Fibroblast of skin of abdomen (primary cell): ENCODE measurements at places on chromosomes 16 and 17.
A peak's percentile ranks its signal among the peaks of the same experiment; 100 is the strongest.

DNA sequence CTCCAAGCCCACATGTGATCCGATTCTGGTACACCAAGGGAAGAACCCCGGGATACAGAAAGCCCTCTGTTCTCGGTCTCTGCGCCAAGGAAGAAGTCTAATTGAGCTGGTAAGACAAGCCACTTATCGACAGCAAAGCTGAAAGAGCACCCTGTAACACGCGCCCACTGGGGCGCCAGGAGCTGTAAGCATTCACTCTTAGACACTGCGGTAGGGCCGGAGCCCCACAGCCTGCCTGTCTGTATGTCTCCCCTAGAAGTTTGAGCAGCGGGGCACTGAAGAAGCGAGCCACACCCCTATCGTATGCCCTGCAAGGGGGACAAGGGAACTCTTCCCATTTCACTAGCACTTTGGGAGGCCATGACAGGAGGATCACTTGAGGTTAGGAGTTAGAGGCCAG, 27.0 kb upstream of the MEIOC start:
- DNase-seq, result no peak

DNA sequence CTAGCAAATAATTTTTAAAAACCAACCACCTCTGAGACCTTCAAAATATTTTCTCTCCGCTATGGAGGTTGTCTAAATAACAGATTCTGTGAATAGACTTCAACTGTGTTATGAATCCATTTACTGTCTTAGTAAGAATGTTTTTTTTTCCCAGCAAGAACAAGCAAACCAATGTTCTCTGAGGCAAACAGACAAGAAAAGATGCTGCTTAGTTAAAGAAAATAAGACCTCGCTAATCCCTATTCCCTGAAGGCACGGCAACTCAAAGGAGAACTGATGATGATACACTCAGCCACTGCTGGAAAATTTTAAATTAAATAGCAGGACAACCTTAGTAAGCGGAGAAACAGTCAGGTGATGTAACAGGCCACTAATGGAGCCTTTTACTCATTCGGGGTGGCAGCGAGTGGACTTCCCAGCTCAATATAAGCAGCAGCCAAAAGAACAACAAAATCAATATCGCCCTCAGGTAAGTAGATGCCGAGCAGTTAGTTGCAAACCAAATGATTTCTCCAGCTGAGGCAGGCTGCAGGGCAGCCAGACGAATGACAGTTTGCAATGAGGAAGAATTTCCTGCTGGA, 81.8 kb downstream of the CPPED1 start:
- DNase-seq, result no peak

DNA sequence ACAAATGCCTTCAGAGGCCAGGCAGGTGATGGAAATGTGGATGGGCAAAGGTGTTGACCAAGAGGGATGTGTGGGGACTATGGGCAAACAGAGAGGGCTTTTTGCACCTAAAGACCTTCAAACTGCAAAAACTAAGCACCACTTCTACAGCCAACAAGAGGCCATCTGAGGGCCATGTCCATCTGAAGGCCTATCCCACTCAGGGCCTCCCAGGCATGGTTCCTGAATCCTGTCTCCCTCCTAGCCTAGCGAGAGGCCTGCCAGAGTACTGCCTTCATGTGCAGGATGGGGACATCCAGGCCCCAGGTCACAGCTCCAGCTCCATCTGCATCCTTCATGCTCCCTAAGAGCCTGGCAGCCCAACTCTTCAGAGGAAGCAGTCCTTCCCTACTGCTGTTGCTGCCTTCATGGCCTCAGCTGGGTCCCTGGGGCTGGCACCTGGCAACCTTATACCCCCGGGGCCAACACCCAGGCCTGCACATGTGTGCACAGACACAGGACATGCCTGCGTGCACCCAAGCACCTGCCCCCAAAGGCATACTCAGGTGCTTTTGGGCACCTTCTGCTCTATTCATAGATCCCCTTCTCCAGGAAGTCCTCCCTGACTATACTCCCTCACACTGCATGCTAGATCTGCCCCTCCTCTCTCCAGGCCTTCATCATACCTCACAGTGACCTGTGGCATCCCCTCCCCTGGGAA, 95.2 kb downstream of the C16orf78 start:
- no peak for DNase-seq

DNA sequence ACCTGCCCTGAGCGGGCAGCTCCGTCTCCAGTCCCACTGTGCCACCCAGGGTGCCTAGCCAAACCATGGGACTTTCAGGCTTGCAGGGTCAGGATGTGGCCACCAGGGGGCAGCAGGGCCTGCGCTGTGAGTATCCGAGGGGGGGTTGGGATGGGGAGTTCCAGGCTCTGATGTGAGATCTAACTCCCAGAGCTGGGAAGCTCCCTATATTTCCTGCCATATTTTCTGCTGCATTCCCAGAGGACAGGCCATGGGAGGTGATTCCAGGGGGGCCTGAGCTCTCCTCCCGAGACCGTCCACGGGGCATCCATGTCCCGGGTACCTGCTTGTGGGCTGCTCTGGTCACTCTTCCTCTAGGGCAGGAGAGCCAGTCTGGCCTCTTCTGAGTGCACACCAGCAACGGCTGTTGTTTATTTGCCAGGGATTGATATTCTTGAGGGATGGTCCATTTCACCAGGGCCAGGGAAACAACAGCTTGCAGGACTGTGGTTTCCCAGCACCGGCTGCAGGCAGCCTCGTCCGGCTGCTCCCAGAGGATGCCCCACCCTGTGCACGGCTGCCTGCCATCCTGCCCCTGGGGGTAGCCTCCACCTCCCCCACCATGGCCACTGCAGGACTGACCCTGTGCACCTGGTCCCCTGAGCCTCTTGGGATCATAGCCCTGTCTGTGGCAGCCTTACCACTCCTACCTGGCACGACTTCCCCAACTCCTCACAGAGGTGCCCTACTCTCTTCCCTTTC, 1.2 kb downstream of the GPR142 start:
- DNase-seq, result peak; percentile 53

- peak; percentile 98 for DNase-seq
Observed at GRCh38 chr17:4229627-4230541, 33.9 kb downstream of the ANKFY1 start.

DNA sequence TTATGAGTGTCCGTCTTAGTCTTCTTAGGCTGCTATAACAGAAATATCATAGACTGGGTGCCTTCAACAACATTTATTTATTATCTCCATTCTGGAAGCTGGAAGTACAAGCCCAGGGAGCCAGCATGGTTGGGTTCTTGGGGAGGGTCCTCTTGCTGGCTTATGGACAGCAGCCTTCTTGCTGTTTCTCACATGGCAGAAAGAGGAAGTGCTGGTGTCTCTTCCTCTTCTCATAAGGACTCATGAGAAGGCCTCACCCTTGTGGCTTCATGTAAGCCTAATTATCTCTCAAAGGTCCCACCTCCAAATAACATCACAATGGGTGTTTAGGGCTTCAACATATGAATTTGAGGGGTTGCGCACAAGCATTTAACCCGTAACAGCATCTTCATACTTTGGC, 207.0 kb upstream of the COX10 start:
- no peak for DNase-seq

GRCh38 chr16:60788631-60789030, 1247.6 kb downstream of the CDH8 start:
- DNase-seq, result peak; percentile 27

- DNase-seq, result no peak
Observed at GRCh38 chr17:3976675-3977171, 12.5 kb upstream of the ATP2A3 start.

GRCh38 chr16:68062910-68063393, 22.2 kb upstream of the NFATC3 start:
- DNase-seq, result no peak

DNA sequence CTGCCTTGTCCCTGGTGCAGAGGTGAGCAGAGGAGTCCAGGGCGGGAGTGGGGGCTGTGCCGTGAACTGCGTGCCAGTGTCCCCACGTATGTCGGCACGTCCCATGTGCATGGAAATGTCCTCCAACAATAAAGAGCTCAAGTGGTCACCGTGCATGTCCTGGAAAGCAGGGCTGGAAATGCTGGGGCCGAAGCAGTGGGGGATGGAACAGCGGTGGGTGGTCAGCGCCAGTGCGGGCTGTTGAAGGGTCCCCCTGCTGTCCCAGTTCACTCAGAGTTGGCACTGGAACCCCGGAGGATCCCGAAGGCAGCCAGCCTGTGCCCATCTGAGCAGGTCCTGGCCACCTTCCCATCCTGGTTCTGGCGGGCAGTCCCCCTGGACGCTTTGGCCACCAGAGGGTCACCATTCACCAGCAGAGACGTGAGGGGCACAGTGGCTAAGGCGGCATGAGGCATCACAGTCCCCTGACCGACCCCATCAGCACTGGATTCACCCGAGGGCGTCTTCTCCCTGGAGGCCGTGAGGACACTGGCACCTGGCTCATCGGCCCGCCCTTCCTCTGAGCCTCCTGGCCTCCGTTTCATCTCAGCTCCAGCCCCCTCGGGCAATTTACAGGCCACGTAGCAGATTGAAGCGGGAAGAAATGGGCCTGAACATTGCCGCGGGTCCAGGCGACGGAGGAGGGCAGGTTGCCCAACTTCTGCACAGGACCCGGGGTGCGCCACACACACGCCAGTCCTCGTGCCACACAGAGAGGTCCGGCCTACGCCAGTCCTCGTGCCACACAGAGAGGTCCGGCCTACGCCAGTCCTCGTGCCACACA, 10.1 kb downstream of the GCGR start:
- no peak for DNase-seq

DNA sequence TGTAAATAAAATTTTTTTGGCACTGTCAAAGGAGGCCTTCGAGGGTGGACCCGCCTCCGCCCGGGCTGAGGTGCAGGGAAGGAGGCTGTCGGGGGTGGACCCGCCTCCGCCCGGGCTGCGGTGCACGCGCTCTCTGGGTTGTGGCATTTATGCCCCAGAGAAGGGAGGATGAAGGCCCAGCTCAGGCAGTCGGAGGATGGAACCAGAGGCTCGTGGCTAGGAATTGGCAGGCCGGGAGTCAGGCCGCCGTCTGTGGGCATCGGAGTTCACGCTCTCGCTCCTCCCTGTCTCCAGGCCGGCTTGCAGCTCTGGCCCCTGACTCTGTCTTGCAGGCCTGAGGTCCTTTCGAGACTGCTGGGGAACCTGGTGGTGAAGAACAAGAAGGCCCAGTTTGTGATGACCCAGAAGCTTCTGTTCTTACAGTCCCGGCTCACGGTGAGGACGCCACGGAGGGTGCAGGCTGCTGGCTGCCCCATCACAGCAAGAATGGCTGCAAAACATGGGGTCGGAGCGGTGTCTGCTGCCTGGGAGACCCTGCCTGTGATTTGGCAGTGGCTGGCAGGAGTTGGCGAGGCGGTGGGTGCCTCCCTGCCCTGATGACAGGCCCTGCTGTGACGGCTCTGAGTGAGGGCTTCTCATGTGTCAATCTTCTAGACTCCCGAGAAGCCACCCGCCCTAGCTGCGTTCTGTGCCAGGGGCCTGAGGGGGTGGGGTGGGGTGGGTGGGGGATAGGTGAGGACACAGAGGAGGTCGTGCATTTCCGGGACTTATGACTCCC, 5.9 kb downstream of the TELO2 start:
- no peak for DNase-seq

DNA sequence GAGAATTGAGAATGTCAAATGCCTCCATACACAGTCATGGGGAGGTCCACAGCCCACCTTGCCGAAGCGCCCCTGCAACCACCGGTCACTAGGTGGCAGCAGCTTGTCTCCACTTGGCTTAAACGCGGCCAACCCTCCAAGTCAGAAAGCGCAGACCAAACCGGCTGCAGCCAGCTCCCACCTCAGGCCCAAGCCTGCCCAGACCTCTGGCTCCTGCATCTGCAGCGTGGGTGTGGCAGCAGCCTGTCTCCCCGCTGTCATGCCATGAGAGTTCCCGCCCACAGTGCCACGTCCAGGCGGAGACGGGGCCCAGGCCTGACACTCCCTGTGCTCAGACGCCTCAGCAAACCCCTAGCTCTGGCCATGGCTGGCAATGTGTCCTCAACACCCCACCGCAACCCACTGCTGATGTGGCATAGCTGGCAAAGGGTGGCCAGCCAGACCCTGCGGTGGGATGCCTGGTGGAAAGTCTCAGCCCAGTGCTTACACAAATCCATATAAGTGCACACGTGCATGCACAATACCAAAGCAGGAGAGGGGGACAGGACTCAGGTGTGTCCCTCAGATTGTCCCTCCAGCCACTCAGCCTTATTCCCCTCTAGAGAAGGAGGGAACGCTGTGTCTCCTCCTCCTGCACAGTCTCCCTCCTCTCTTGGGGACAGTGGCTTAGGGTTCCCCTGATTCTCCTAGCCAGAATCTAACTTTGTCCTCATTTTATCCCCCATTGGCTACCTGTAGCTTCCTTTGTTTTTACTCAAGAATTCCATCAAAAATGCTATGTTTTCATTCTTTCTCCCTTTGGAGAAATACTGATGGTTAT, 10.9 kb downstream of the COPZ2 start:
- peak; percentile 85 for DNase-seq

DNA sequence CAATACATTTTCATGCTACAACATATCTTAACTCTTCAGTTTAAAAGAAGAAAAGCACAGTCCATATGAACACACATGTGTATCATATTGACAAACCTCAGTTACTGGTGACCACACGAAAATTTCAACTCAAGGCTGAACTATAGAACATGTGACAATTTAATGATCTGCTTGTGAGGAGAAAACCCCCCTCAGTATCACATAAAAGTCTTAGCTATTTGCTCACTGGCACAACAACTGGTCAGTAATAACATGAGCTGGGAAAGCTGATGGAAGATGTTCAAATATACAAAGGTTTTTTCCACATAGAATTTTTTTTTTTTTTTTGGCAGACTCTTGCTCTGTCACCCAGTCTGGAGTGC, 19.5 kb downstream of the ZNF652 start:
- DNase-seq, result no peak

DNA sequence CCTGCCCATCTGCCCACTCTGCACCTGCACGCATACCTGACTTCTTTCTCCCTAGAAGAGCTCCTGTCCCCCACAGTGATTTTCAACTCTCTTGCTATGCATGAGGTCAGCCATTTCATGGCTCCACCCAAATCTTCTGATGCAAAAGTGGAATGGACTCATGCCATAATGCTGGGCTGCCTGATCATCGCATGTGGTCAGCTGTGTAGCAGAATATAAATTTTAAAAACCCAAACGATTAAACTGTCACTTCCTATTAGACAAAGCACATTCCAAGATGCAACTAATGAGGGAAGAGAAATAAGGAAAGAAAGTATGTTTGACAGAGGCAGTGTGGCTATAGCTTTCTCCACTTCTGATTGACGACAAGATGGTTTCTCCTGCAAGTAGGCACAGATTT, 26.1 kb downstream of the GRIN2A start:
- DNase-seq, result peak; percentile 78

- no peak for DNase-seq
Observed at GRCh38 chr17:29158096-29158487, 22.1 kb downstream of the MYO18A start.

- DNase-seq, result no peak
Observed at GRCh38 chr16:3934491-3935181, 54.1 kb upstream of the CREBBP start.

GRCh38 chr16:27305839-27306442, 7.8 kb upstream of the IL4R start:
- DNase-seq, result no peak

GRCh38 chr16:49520492-49521038, 147.0 kb downstream of the C16orf78 start:
- DNase-seq, result no peak
